Activated CD4-positive, alpha-beta T cell treated with anti-CD3 and anti-CD28 coated beads for 48 hours (primary cell): ENCODE measurements at places on chromosomes 12 and 14.

- DNase-seq, result no peak
Observed at GRCh38 chr12:26783131-26783526, 49.9 kb downstream of the ITPR2 start.

- DNase-seq, result no peak
Observed at GRCh38 chr12:58850826-58851225, 69.5 kb downstream of the LRIG3 start.

GRCh38 chr12:8822298-8822697 is at the start of gene A2ML1:
TSS of gene A2ML1 (plus strand) at chr12:8822621. CDS start at chr12:8822652, 31 bp downstream.
- DNase-seq, result no peak

DNA sequence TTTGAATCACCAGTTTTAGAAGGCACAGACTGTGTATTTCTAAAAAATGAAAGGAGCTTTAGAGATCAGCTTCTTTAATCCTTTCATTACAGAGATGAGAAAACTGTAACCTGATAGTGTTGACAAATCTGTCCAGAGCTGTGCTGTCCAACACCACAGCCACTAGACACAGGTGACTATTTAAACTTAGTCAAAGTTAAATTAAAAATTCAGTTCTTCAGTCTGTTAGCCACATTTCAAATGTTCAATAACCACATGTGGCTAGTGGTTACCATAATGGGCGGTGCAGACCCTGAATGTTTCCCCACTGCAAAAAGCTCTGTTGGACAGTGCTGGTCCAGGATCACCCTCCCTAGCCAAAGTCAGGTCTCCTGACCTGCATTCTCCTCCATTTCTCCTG is 21.6 kb downstream of the DAD1 start:
- no peak for DNase-seq

- DNase-seq, result no peak
Observed at GRCh38 chr12:54622463-54623183, 12.1 kb downstream of the LACRT start.

- no peak for DNase-seq
Observed at GRCh38 chr14:84969501-84969900, 560.4 kb upstream of the FLRT2 start.

DNA sequence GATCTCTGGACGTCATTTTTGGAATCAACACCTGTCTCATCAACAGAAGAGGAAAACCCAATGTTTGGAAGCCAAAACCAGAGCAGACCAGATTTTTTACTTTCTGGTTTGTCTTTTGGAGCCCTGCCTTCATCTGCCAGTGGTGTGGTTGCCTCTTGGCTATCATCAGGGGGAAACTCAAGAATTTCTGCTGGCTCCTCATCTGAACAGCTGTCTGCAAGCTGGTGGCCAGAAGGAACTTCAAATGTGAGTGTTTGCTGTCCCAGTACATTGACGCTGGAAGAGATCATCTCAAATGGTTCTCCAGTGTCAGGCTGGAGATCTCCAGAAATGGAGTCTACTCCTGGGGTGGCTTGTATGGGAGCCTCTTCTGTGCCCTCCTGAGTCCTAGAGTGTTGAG is 13.8 kb downstream of the PLD4 start:
- DNase-seq, result no peak

- DNase-seq, result no peak
Observed at GRCh38 chr12:104334581-104334980, 31.0 kb downstream of the EID3 start.

GRCh38 chr14:105039458-105040205 is 18.7 kb upstream of the CDCA4 start:
- no peak for DNase-seq
